Activated CD4-positive, alpha-beta T cell treated with anti-CD3 and anti-CD28 coated beads, Interleukin-2, amount 50 U/mL, for 24 hours (primary cell): ENCODE measurements at places on chromosomes 4 and X.

GRCh38 chr4:140861359-140862176 is 105.4 kb upstream of the TBC1D9 start:
- no peak for DNase-seq

DNA sequence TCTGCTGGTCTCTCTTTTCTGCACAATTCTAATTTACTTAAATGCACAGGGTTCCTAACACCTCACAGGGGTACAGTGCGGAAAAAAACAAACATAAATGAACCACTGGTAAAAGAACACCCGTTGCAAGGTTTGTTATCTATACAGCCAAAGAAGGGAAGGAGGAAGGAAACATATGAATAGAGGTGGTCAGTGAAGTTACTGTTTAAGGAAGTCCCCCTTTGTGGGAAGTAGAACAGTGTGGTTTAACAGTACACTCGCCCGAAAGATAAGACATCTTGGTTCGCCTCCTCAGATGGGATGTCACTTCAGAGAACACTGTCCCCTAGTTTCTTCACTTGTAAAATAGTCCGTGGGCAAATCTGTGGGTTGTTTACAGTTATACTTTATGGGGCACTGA is 57.5 kb downstream of the TEC start:
- DNase-seq, result no peak

GRCh38 chr4:174303687-174304086 is 20.0 kb downstream of the CEP44 start:
- no peak for DNase-seq

GRCh38 chr4:6912441-6912840 is 2.8 kb downstream of the TBC1D14 start:
- DNase-seq, result no peak

GRCh38 chr4:6753103-6753560 is 29.4 kb upstream of the KIAA0232 start:
- DNase-seq, result no peak

- no peak for DNase-seq
These were observed 136.1 kb downstream of the MSL3 start for GRCh38 chrX:11893933-11894710.

DNA sequence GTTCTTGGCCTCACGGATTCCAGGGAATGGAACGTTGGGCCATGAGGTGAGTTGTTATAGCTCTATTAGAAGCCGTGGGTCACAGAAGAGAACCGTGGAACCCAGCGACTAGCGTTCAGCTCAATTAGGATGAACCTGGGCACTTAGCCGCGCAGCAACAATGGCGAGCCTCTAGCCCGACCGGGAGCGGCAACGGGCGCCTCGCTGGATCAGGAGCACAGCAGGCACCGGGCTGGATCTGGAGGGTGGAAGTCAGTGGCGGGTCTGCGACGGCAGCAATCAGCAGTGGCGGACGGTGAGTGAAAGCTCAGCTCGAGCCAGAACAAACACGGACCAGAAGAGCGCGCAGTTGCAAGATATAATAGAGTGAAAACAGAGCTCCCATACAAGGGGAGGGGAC is 34.2 kb downstream of the AGA start:
- no peak for DNase-seq

- no peak for DNase-seq
These were observed 60.1 kb downstream of the FUNDC1 start for GRCh38 chrX:44482575-44482974.
